Body of pancreas (tissue), 4 donors: ENCODE measurements at places on chromosomes 7 and 10. TPM values are rescaled to one million over a fixed set of nuclear protein-coding genes. Genes with fewer than 3 reads are reported as not detected.

DNA sequence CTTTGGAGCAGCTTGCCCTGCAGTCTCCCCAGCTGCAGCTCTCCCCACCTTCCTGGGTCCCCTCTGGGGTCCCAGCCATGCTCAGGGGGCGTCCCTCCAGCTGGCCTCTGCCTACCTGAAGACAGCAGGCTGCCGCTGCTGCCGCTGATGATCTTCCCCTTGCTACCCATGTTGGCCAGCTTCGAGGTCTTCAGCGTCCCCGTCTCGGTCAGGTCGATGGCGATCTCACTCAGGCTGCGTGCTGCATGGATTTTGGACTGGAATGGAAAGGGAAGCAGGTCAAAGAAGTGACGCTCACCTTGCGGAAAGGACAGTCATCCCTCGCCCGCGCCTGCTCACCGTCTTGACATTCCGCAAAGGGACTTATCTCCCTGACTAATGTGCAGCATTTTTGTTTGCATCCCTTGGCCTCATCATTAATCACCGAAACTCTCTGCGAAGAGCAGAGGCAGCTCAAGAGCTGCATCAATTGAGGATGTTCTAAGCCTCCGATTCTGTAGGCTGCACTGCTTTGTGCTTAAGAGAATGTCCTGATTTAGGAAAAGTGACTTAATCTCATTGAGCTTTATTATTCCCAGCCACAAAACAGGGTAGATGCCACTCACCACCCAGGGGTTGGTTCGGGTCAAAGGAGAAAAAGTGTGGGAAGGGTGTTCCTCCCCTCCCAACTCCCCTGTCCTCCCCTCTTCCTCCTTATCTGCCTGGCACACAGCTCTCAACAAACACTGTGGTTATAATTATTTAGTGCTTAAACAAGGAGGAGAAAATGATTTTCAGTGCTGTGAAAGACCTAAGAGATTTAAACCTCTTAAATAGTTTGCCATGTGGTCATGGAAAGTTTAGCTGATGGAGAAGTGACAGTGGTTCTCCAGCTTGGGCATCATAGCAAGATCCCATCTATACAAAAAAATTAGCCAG is 107.3 kb downstream of the PRPF18 start:
- DNase-seq, result no peak

- DNase-seq, result no peak
These were observed 10.3 kb downstream of the PI4K2A start for GRCh38 chr10:97650726-97651125.

- DNase-seq, result no peak
These were observed 376.2 kb upstream of the MGMT start for GRCh38 chr10:129090618-129091366.

DNA sequence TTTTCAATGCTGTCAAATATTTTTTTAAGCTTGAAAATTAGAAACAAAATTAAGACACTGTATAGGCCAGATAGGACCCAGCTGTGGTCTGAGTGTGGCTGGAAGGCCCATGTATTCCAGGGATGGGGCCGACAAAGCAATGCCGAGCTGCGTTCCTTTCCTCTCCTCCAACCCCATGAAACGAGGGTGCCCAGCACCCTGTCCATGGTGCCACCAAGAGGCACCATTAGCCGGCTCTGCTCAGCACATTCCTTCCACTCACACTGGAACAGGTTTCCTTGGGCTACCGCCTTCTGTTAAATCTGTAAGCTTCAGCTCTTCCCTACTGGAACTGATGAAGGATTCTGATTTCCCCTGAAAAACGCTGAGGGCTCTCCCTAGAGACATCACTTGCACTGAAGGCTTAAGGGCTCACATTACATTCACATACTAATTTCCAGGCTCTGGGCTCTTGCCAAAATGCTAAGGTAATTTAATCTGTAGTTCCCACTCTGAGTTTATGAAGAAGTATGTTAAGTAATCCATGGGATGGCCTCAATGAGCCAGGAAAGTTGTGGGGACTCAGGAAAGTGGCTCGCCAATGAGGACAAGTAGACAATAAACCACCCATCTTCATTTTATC is 73.7 kb upstream of the CAMK2B start:
- no peak for DNase-seq

DNA sequence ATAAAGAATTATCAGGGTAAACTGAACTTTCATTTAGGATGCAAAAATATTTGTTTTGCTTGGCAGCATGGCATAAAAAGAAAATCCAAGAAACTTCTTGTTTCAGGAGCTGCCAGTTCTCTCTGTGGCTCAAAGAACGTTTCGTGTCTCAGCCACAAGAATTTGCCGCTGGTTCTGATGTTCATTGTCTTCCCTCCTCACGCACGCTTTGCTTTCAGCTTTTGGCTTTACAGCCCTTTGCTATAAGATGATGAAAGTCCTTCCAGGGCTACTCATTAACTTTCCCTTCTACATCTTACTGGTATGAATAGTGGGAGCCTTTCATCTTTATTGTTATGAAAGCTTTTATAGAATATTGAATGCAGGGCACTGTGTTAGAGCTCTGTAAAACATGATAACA is 124.7 kb downstream of the BICC1 start:
- DNase-seq, result no peak

DNA sequence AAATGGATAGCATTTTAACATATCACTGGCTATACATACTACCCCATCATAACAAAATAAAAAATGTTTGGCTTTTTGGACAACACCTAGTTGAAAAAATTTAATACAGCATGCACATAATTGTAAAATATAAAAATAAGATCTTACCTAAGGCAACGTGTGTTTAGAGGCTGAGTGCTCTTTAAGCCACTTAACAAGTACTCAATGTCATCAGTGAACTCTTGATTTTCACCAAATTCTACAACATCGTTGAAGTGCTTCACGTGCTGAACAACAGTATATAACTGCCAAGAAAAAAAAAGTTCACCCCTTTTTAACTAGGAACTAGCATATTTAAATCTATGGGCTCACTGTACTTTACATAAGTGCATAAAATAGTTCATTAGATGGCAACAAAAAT is 49.5 kb downstream of the WAPL start:
- DNase-seq, result no peak

- DNase-seq, result no peak
These were observed 32.6 kb downstream of the PDZD8 start for GRCh38 chr10:117342641-117343040.

The NCAPG2 gene
- 0.66 TPM for total RNA-seq

The FZD8 gene
- total RNA-seq, result 4.7 TPM

The HHEX gene
- total RNA-seq, result 37.9 TPM

GRCh38 chr10:31723106-31723750 is 205.4 kb downstream of the ARHGAP12 start:
- no peak for DNase-seq

- no peak for DNase-seq
These were observed 101.0 kb upstream of the MACROH2A2 start for GRCh38 chr10:69951658-69952057.

The GPR85 gene
- total RNA-seq, result 0.33 TPM

- no peak for DNase-seq
These were observed 9.2 kb downstream of the TNPO3 start for GRCh38 chr7:129045682-129046081.

- no peak for DNase-seq
These were observed 175.4 kb downstream of the SNX10 start for GRCh38 chr7:26467104-26467503.

DNA sequence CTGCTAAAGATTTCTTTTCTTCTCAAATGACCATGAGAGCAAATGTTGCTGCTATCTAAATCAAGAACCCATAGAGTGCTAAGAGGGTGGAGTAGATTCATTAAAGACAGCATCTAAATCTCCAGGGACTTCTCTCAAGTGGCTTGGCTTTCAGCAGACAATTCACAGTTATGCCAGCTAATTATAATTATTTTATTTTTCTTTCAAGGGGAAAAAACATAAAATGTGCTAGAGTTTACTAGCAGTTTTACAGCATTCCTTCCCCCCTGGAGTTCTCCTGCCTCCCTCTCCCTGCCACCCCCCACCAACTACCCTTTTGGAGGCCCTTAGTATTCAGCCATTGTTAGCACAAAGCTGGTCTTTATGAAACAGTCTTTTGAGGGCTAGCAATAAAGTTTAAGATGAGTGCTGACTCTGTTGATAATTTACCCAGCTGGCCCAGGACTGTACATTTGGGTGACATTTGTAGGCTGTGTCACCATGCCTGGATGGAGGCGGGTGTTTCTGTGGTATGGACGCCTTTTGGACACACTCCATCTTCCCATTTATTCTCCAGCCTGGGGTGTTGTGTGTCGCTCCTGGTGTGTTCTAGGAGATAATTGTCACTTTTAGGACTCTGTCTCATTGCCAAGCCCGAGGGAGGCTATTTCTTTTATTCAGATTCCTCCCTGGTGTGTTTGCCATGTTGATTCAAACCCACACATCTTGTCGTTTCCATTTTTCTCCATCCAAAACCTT is 160.2 kb downstream of the CREB5 start:
- no peak for DNase-seq

- DNase-seq, result no peak
These were observed 279.8 kb downstream of the SEC23IP start for GRCh38 chr10:120172356-120172755.

GRCh38 chr7:157981778-157982177 is 605.8 kb downstream of the PTPRN2 start:
- no peak for DNase-seq
